NCI-H1048 (cell line): ENCODE measurements at places on chromosomes 3 and 15.

- no peak for DNase-seq
Measured at GRCh38 chr3:145959457-145960088, 201.4 kb downstream of the PLOD2 start.

DNA sequence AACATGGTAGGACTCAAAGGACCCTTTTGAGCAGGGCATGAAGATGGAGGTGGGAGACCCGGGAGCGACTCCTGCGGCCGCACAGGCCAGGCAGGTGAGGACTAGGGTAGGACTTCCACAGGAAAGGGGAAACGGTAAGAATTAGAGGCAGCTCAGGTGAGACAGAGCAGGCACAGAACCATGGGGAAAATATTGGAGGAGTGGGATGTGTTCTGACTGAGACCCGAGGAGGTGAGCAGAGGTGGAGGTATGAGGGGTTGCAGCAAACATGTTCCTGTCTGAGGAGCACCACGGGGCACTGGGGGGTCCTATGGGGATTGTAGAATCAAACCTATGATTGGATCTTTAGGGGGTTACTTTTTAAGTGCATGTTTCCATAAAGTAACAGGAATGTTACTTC is 1.4 kb upstream of the ISG20 start:
- DNase-seq: no peak

DNA sequence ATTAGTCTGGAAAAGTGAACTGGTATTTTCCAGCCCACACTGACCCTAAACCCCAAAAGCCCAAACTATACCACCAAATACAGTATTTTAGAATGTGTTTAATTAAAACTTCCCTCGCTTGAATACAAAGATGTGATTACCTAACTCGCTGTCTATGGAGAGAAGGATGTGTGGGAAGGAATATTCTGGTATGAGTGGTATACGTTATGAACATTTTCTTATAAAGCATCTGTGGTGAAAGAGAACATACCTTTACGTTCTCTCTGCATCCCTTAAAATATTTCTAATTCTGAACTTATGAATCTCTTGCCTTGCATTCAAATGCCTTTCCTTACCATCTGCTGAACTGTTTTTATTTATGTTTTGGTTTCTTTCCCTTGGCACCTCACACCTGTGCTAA is 201.4 kb downstream of the MBNL1 start:
- no peak for DNase-seq

DNA sequence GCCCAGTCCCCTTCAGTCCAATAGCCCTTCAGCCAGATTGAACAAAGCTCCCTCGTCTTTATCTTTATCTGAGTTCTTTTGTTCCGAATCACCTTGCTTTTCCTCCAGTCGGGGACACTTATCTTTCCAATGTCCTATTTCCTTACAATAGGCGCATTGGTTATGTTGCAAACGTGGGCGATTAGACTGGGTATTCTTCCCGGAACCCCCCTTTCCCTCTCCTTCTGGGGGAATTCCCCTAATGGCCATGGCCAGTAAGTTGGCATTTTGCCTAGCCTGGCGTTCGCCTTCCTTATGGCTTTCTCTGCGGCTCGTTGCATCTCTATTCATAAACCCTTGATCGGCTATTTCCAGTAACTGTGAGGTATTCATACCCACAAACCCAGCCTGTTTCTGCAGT is 82.2 kb upstream of the VEPH1 start:
- DNase-seq: no peak

- no peak for DNase-seq
Measured at GRCh38 chr3:5423076-5423475, 235.6 kb downstream of the EDEM1 start.

GRCh38 chr3:126352476-126353454 is 4.4 kb downstream of the KLF15 start:
- no peak for DNase-seq

- no peak for DNase-seq
Measured at GRCh38 chr3:89252860-89253259, 145.4 kb downstream of the EPHA3 start.

- no peak for DNase-seq
Measured at GRCh38 chr3:178646186-178646862, 110.1 kb downstream of the KCNMB2 start.

DNA sequence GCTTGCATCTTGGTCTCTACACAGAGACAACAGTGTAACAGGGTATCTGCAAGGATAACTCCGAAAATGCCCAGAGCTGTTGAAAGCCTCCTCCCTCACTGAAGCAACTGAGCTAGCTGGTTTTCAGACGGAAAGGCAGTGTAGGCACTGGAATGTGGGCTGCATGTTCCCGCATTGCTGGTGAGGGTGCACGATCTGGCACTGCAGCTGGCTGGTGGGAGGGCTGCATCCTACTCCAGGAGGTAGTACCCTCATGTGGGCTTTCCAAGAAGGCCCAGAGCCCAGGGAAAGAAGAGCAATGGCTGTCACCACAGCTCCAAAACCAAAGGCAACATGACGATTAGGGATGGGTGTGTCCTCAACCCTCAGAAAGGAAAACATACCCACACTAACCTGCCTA is 28.7 kb upstream of the RPS17 start:
- no peak for DNase-seq

GRCh38 chr3:177449360-177450006 is 252.2 kb upstream of the TBL1XR1 start:
- no peak for DNase-seq

GRCh38 chr3:87997298-87997697 is 61.5 kb downstream of the CGGBP1 start:
- DNase-seq: no peak

GRCh38 chr15:80722811-80723210 is 27.7 kb downstream of the ABHD17C start:
- no peak for DNase-seq

- no peak for DNase-seq
Measured at GRCh38 chr15:47963265-47963664, 157.5 kb upstream of the SLC24A5 start.

DNA sequence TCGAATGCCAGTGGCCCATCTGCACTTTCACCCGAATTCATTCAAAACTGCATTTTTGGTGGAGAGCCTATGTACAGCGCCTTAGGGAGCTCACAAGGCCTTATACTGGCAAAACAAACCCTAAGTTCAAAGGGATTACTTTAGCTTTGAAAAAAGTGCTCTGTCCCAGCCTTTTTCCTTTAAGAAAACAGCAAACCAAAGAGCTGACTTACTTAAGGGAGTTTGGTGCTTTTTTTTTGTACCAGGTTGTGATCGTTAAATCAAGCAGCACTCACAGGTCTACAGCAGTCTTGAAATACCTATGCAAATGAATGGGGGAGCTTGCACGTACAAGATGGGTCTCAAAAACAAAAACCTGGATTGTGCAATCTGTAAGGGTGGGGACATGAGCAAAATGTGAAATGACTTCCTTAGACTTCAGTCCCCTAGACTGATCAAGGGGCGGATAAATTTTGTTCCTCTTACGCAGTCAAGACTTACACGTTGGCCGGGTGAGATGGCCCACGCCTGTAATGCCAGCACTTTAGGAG is 11.6 kb upstream of the PIK3CB start:
- DNase-seq: no peak

- no peak for DNase-seq
Measured at GRCh38 chr15:98548139-98548971, 100.0 kb upstream of the IGF1R start.

- no peak for DNase-seq
Measured at GRCh38 chr3:125433611-125434041, 58.5 kb upstream of the ZNF148 start.
